ENCODE measurements at places on chromosomes 1 and 21.
A peak's percentile ranks its signal among the peaks of the same experiment; 100 is the strongest.

DNA sequence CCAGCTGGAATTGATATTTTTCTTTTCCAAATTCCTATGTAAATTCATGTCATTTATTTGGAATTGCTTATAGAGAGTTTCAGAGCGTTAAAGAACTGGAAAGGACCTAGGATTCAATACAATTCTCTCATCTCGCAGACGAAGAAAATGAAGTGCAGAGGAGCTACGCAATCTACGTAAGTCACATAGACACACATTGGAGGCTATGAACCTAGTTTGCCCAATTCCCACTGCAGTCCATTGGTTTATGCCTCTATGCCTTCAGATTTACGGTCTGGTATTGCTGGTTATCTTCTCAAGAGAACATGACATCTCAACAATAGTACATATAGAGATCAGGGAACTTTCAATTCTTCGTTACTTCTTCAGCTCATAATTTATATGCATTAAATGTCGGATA is 971 bp upstream of the RNF2 start:
- DNase-seq: no peak

- no peak for DNase-seq
Measured at GRCh38 chr1:228982637-228983036, 247.4 kb downstream of the RHOU start.

GRCh38 chr1:101479945-101480344 is 243.1 kb downstream of the S1PR1 start:
- no peak for DNase-seq

GRCh38 chr1:75100481-75101092 is 33.6 kb upstream of the LHX8 start:
- no peak for DNase-seq

DNA sequence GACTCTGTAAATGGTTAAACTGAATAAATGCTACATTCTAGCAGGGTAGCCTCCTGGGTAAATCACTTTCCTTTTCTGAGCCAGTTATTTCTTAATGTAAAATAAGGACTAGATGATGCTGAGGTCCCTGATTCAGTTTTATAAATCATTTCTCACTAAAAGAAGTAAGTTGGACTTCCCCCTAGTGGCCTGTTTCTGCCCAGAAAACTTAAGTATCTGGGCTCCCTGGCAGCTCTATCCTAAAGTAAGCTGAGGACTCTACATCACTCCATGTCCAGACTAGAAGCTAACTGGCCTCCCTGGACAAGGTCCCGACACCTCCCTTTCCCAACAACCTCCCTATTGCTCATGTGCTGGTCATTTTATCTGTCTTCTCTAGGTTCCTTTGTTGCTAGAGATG is 3.0 kb downstream of the GPN2 start:
- DNase-seq: peak; percentile 27

GRCh38 chr1:77014073-77014788 is 147.0 kb downstream of the ST6GALNAC5 start:
- DNase-seq: no peak

Data from activated CD4-positive, alpha-beta T cell treated with anti-CD3 and anti-CD28 coated beads, Interleukin-2, amount 10 ng/mL, durations not matched to agents 7 days and 5 days (primary cell).